ENCODE measurements at places on chromosomes 3 and 15.

DNA sequence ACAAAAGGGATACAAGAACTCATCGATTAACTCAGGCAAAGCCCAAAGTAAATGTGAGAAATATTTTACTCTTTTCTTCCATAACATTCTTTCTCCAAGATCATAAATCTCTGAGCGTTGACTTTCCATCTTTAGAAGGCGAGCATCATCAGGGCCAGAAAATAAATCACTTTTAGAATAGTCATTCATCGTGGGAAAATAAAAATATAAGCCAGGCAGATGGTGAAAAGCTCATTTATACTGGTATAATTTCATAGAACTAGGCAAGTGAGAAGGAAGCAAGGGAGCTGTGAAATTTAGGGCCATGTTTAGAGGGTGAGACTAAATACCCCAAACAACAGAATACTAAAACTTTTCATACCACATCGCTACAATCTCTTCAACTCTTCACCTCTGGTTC, 191.0 kb downstream of the STT3B start:
- no peak for DNase-seq

- no peak for DNase-seq
Measured at GRCh38 chr3:71961891-71962290, 176.9 kb upstream of the PROK2 start.

DNA sequence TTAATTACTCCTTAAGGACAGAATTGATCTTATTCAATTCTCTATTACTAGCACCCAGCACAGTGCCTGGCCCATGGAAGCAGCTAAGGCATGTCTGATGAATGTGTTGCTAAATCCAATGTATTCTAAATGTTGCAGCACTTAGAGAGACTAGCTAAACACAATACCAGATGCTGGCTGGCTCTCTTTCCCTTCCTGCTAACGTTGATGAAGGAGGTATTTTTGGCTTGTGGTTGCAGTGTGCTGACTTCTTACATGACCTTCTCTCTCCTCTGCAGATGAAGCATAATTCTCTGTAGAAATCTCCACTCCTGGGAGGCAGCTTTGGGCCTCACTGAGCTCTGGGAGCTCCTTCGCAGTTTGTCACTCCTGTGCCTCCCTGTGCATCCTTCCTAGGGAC, 183.6 kb downstream of the PEX5L start:
- no peak for DNase-seq

- DNase-seq, result no peak
Measured at GRCh38 chr3:191119415-191120295, 79.4 kb upstream of the OSTN start.

- no peak for DNase-seq
Measured at GRCh38 chr3:194342861-194343560, 8.1 kb downstream of the CPN2 start.

DNA sequence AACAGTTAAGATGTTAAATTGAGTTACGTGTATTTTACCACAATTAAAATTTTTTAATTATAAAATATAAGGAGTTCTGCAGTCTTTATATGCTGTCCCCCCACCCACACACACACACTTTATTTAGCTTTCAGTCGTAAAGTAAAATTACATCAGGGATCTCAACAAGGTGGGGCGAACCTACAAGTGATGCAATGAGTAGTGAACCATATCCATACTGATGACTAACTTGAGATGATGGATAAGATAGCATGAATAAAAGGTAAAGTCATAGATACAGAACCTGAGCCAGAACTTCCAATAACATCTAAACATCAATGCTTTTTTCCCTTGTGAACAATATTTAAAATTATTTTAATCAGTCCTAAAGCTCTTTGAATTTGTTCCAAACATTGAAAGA, 77.2 kb downstream of the VPS13C start:
- no peak for DNase-seq

DNA sequence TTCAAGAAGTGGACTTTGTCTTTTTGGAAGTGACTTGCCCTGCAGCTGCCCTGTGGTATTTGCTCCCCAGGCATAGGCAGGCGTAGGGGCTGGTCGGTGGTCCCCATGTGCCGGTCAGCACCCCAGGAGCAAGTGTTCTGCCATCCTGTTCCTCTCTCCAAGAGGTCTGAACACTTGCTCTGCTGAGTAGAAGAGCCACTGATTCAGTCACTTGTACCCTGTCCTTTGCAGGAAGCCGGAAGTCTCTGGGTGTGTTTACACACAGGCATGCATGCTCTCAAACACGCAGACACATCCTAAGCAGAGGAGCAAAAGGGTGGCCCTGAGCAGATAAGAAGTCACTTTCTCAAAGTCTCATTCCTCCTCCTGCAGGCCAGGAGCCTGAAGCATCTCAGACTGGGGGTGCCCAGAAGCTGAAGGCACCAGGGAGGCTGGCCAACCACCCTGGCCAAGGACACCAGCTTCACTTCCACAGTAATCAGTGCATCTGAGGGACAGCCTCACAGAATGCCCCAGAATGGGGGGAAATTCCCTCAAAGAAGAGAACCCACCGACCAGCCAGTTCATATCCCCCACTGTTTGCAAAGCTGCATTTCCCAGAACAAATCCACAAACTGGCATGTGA, 88.7 kb upstream of the POMGNT2 start:
- no peak for DNase-seq

DNA sequence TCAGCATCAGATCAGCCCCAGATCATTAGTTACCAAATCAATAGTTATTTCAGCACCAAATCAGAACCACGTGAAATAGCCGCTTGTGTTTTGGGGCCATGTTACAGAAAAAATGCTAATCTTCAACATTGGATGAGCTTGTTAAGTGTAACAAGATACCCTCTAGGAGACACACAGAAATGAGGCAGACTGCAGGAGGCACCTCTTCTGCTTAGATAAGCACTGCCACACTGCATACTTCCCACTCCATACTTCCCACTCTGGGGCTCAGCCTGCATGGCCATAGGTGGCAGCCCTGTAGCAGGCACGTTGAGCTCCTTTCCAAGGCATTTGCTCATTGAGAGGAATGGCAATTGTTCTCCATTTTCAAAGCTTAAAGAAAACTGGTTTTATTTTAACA, 73.3 kb downstream of the CHCHD6 start:
- DNase-seq, result no peak

GRCh38 chr3:58874795-58875194, 175.0 kb downstream of the CFAP20DC start:
- no peak for DNase-seq

GRCh38 chr3:127961124-127961523, 46.1 kb downstream of the KBTBD12 start:
- no peak for DNase-seq

GRCh38 chr3:114496874-114497273, 203.0 kb downstream of the TIGIT start:
- DNase-seq, result no peak

DNA sequence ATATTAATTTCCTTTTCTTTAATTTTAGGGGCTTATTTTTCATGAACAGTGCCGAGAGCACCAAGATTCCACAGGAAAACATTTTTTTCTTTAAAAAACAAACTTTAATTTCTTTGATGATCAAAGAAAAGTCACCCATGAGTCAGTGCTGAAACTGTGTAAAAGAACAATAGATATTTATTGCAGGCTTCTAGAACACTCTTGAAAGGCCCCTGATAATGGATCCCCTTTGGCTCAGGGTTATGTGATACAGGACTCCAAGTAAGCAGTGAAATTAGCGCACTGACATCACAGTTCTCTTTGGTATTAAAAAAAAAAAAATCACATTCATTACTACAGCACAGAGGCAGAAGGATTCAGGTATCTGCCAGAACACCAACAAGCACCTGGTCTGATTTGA, 66.1 kb upstream of the MYZAP start:
- DNase-seq, result no peak

- DNase-seq, result no peak
Measured at GRCh38 chr3:24235121-24235520, 259.5 kb downstream of the THRB start.
